ENCODE measurements at places on chromosomes 13 and 19. TPM values are rescaled to one million over a fixed set of nuclear protein-coding genes. Genes with fewer than 3 reads are reported as not detected.

GRCh38 chr13:34506796-34507195, 435.3 kb upstream of the NBEA start:
- DNase-seq = no peak

The KLK15 gene
- not detected for total RNA-seq

- peak; percentile 50 for DNase-seq
These were observed 1.7 kb downstream of the TBXA2R start for GRCh38 chr19:3604987-3605343.

The TEKTIP1 gene
- 0.54 TPM for total RNA-seq

- no peak for DNase-seq
These were observed 1.0 kb upstream of the ICAM5 start for GRCh38 chr19:10288662-10289166.

GRCh38 chr13:98710521-98710920, 42.0 kb downstream of the SLC15A1 start:
- no peak for DNase-seq

The VSTM2B gene
- not detected for total RNA-seq

DNA sequence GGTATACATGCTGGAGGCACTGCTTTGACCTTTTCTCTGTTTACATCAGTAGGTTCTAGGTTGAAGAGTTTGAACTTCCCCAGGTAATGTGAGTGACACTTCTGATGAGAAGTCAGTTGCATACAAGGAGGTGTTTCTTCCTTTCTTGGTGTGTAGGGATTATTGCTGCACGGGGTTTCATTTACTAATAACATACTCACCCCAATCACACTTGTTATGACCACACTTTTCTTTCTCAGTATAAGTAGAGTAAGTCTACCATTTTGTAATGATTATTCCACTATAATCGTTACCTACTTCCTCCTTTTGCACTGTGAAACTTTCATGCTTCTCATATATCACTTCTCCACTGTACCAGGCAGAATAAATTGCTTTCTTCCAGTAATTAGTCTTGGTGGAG, 138.0 kb downstream of the TNFSF13B start:
- DNase-seq = no peak

- DNase-seq = peak; percentile 28
These were observed 655 bp upstream of the S1PR5 start for GRCh38 chr19:10517760-10518443.

DNA sequence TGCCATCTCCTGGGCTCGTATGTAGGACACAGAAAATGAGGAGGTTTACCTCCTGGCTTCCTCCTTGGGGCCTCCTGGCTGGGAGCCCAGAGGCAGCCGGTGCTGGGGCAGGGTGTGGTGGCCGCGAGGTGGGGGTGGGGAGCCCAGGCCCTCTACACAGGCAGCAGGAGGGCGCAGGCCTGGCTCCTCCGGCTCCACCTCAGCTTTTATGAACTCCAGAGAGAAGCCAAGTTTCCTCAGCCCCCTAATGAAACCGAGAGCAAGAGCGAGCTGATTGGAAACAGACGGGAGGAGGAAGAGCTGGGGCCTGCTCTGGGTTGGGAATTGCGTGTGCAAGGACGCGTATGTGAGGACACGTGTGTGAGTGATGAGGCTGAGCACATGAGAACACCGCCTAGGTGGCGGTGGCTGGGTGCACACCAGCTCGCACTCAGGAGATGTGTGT, 23.1 kb downstream of the LYL1 start:
- peak; percentile 74 for DNase-seq

- DNase-seq = no peak
These were observed at the start of gene OR10H4 for GRCh38 chr19:15948223-15949058. TSS of gene OR10H4 (plus strand) at chr19:15949008. CDS start at chr19:15949008, 0 bp downstream.
